ENCODE measurements at places on chromosomes 1 and 21. TPM values are rescaled to one million over a fixed set of nuclear protein-coding genes. Genes with fewer than 3 reads are reported as not detected.

The HLX gene
- 5.7 TPM for total RNA-seq

The TNFRSF4 gene
- 702 TPM for total RNA-seq

The VWA5B1 gene
- total RNA-seq = not detected

The OXCT2 gene
- total RNA-seq = 1.8 TPM

The LAMB3 gene
- total RNA-seq = 20.3 TPM

The CRYBG2 gene
- total RNA-seq = 1.1 TPM

The HES2 gene
- 0.19 TPM for total RNA-seq

The ECM1 gene
- total RNA-seq = 1.5 TPM

All from activated CD4-positive, alpha-beta T cell treated with anti-CD3 and anti-CD28 coated beads, Interleukin-2, amount 10 ng/mL, durations not matched to agents 24 days and 14 days (primary cell).